CD4-positive, alpha-beta T cell (primary cell): ENCODE measurements at places on chromosomes 1 and 21.

- DNase-seq, result no peak
Measured at GRCh38 chr1:17012775-17013490, 1.2 kb upstream of the ATP13A2 start.

GRCh38 chr1:232143315-232143886 lies 486.5 kb downstream of the SIPA1L2 start:
- no peak for DNase-seq

GRCh38 chr1:204623894-204624361 lies 61.6 kb downstream of the LRRN2 start:
- DNase-seq, result peak; percentile 41

GRCh38 chr1:162712317-162713029 lies 78.0 kb upstream of the HSD17B7 start:
- no peak for DNase-seq

DNA sequence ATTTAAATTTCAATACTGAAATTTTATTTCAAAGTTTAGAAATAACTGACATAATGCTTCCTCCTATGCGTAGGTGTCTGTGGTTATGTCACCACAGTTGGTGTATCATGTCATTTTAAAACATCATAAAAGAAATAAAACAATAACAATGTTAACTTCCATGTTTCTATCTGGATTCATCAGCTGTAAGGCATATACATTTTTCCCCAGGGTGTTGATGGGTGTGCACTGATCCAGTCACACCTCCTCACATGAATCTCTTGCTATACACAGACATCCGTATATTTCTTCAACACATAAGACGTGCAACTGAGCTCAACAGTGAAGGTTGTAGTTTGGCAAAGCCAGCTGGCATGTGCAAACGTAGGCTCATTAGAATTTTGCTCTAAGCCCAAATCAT lies 6.2 kb downstream of the KCNA3 start:
- DNase-seq, result peak; percentile 52

- DNase-seq, result no peak
Measured at GRCh38 chr1:93078638-93078985, 471 bp upstream of the MTF2 start.

DNA sequence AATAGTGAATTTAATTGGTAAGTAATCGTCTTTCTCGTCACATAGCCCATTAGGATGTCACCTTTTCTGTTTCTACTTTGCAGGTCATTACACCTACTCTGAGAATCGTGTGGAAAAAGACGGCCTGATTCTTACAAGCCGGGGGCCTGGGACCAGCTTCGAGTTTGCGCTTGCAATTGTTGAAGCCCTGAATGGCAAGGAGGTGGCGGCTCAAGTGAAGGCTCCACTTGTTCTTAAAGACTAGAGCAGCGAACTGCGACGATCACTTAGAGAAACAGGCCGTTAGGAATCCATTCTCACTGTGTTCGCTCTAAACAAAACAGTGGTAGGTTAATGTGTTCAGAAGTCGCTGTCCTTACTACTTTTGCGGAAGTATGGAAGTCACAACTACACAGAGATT lies 23.3 kb downstream of the PARK7 start:
- DNase-seq, result no peak

- DNase-seq, result no peak
Measured at GRCh38 chr1:198776602-198777029, 137.8 kb downstream of the PTPRC start.

- DNase-seq, result no peak
Measured at GRCh38 chr1:18385239-18385790, 95.4 kb upstream of the KLHDC7A start.

GRCh38 chr1:43074244-43074643 lies 97.8 kb downstream of the EBNA1BP2 start:
- no peak for DNase-seq

- no peak for DNase-seq
Measured at GRCh38 chr1:26970810-26971209, 10.5 kb upstream of the KDF1 start.

DNA sequence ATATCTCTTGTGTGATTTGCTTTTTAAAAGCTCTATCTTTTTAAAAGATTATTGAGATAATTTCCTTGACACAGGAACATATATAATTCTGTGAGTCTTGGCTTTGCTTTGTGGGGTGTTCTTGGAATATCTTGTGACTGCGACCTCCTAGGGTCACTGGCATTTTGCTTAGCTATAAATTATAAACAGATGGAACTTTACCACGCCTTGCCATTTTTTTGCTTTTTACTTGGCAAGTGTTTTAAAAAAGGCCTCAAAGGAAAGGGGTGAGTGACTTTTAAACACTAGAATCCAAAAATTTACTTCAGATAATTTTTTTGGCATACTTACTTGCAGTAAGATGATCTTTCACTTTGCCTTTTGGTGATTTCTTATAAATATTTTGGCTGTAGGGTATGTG lies 43.6 kb downstream of the ALG6 start:
- DNase-seq, result no peak

- DNase-seq, result no peak
Measured at GRCh38 chr1:15937706-15938168, 38.2 kb downstream of the ZBTB17 start.

- DNase-seq, result peak; percentile 63
Measured at GRCh38 chr1:44036409-44037139, 5.3 kb upstream of the SLC6A9 start.

- no peak for DNase-seq
Measured at GRCh38 chr1:200311256-200311655, 98.6 kb downstream of the ZNF281 start.

GRCh38 chr21:46369520-46370235 lies 45.7 kb downstream of the PCNT start:
- no peak for DNase-seq

- DNase-seq, result no peak
Measured at GRCh38 chr1:94248956-94249688, 11.7 kb upstream of the ARHGAP29 start.
